ENCODE measurements at places on chromosomes 7 and 10.

DNA sequence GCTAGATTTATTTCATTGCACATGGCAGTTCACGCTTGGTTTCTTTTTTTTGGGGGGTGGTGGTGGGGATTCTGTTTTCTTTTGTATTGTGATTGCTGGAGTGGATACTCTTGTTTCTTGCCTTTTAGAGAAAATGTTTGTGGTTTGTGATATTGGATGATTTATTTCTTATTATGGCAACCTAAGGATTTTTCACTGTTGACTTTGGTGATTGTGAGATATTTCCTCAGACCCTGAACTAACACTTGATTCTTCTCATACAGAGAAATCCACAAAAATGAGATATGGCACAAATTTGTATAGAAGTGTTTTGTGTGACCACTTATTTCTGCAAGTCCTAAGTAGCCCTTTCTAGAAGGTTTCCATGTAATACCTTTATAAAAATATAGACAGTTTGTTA is 871.1 kb downstream of the LRMDA start:
- no peak for DNase-seq

DNA sequence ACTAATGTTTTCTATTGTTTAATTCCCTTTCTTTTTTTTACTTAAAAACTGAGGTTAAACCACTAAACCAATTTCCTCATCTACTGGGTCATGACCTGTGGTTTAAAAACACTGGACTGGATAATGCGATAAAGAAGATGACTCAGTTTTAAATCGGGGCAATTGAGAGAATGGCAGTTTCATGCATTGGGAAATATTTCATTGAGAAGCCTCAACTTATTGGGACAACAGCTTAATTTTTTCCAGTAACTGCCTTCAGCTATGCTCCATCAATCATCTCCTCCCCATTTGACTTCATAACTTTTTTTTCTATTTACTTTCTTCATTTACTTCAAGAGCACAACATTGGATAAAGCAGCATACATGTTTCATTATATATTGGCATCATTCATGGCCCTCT is 61.8 kb upstream of the MET start:
- no peak for DNase-seq

GRCh38 chr10:99661377-99661763 is 2.1 kb downstream of the ENTPD7 start:
- no peak for DNase-seq

DNA sequence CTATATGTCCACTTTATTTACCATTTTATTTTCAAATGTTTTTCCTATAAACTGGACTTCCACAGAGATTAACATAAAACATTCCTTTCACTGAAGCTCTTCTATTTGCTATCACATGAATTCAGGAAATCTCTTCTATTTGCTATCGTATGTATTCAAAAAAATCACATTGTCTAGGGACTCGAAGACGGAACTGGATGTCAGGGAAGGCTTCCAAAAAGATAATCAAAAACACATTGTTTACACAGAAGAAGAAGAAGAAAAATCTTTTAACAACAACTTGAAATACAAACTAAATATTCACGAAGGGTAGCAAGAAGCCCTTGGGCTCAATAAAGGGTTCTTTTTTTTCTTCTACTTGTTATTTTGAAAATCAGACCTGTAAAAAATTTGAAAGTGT is 426.1 kb upstream of the LRRN3 start:
- no peak for DNase-seq

DNA sequence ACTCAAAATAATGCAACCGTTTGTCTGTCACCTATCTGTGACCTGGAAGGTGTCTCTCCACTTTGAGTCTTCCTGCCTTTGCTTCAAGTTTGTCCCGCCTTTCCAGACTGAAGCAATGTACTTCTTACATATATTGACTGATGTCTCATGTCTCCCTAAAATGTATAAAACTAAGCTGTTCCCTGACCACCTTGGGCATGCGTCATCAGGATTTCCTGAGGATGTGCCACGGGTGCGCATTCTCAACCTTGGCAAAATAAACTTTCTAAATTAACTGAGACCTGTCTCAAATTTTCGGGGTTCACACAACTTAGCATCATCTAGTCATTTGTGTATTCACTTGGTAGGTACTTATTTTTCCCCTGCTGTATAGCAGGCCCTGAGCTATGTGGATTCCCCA is 65.3 kb upstream of the JCAD start:
- no peak for DNase-seq

- no peak for DNase-seq
These were observed 795.2 kb downstream of the REEP3 start for GRCh38 chr10:64316416-64316815.

DNA sequence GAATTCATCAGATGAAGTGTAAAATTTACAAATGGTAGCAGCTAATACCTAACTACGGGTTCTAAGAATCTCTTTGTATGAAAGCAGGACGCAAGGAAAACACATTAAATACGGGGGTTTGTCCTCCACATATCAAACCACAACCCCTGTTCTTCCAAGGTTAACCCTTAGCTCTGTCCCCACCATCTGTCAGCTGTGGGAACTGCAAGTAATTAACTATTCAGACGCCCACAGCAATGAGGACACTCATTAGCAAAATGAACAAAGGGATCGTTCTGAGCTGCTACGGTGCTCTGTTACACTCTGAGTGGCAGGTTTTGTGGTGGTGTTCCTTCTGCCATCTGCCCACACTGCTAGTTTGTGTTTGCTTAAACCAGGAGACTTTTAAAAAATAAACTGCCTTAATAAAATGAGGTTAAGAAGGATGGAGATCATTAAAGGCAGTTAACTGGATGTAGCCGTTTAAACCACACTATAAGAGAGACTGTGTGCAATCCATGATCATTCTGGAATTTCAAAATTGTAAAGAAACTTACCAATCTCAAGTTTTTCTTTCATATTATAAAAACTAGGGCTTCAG is 51.4 kb downstream of the C10orf67 start:
- DNase-seq: peak; percentile 31

DNA sequence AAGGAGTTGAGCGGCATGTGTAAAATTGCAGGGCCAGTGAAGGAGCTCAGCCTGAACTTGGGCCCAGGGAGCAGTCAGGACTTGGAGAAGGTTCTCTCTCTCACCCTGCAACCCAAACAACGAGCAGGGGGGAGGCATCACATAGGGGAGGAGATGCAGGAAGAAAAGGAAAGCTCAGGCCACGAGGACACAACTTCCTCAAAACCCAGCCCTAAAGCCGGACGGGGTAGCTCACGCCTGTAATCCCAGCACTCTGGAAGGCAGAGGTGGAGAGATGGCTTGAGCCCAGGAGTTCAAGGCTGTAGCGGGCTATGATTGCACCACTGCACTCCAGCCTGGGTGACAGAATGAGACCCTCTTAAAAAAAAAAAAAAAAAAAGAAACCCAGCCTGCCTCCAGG is 629.1 kb downstream of the PARD3 start:
- no peak for DNase-seq

DNA sequence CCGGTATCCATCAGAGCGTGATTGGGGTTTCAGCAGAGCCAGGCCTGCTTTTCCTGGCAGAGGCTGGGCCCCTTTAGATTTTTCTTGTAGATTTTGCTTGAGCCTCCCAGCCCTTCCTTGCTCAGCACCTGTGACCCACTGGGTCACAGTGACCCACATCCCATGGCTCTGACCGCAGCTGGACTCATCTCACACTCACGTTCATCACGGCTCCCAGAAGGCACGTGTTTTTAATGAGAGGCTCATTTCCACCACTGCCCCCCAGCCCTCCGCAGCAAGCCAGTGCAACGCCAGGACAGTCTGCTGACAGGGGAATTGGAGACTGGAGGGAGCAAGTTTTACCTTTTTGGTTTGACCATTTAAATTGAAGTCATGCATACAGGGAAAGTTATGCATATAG is 155.7 kb downstream of the CUX1 start:
- no peak for DNase-seq

DNA sequence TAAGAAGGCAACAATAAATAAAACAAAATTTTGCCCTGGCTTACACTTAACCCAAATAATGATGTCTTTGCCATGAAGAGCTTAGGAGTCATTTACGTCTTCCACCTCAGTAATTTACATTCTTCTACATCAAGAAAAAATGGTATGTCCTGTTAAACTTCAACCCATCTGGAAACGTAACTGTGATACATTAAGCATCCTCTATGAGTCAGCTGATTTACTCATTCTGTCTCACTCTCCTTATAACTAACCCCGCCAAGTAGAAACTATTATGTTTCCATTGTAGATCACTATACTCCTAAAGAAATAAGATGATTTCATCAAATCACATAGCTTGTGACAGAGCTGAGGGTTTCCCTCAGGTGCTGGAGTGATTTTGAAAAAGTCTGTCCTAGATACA is 330.7 kb downstream of the CDC14C start:
- no peak for DNase-seq

DNA sequence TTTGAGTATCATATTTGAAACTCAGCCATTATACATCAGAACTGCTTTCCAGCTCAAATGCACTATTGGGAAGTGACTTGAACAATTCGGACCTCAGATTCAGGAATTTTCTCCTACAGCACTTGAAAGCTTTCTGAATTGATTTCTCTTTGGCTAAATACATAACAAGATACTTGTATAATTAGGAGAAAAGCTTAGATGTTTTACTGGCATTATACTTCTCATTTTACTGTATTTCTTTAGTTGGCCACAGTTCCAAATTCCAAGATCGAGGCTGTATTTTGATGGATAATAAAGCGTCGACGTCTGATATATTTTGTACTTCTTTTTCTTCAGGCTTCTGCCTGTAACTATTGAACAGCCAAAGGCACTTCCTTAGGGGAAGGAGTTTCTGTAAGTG is 26.7 kb upstream of the LYZL2 start:
- no peak for DNase-seq

- no peak for DNase-seq
These were observed 256.3 kb downstream of the OTUD1 start for GRCh38 chr10:23694921-23695824.

DNA sequence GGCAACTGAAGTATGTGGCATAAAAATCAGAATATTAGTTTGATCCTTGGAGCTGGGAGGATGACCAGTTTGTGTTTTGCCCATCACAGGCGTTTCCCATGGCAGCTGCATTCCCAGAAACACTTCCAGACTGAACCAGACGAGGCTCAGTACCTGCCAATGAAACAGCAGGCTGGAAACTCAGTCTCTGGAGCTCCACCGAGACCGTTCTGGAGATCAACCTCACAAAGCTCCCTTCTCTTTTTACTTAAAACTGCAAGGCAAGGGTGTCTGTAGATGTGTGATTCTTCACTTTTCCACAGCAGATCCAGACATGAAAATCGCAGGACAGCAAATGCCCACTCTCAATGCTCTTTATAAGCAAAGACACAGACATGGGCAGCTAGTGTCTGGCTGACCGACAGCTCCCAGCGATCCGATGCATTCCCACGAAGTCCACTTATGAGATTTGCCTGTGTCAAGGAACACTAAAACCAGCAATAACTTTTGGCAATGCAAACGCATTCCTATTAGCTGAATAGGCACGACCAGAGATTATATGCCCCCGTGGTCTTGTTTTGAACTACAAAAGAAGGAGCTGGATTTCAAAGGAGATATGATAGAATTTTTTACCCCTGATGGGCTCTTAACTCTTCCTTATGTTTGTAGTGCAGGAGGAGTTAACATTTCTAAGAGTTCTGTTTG is 72.6 kb downstream of the ADAM12 start:
- DNase-seq: no peak

GRCh38 chr10:69457771-69458237 is 6.5 kb downstream of the TSPAN15 start:
- no peak for DNase-seq

DNA sequence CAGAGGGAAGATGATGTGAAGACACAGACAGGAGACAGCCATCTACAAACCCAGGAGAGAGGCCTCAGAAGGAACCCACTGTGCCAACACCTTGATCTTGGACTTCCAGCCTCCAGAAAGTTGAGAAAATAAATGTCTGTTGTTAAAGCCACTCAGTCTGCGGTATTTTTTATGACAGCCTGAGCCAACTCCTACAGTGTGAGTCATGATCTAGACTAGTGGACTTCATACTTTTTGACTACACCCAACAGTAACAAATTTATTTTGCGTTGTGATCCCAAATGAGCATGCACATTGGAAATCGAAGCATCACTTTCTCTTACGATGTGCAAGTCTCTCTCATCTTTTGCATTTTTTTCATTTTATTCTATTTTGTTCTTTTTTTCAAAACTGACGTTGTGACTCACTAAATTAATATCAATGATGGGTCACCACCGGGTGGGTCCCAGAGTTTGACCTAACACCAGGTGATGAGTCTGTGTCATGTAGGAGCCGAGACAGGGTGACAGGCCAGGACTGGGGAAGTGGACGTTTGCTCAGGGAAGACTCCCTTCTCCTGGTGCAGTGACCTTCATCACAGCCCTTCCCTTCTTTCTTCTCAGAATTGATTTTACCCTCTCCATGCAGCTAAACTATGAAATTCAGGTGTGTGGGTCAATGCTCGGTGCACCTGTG is 28.9 kb downstream of the PHYH start:
- no peak for DNase-seq

GRCh38 chr10:130571674-130572073 is 435.5 kb downstream of the GLRX3 start:
- DNase-seq: no peak

DNA sequence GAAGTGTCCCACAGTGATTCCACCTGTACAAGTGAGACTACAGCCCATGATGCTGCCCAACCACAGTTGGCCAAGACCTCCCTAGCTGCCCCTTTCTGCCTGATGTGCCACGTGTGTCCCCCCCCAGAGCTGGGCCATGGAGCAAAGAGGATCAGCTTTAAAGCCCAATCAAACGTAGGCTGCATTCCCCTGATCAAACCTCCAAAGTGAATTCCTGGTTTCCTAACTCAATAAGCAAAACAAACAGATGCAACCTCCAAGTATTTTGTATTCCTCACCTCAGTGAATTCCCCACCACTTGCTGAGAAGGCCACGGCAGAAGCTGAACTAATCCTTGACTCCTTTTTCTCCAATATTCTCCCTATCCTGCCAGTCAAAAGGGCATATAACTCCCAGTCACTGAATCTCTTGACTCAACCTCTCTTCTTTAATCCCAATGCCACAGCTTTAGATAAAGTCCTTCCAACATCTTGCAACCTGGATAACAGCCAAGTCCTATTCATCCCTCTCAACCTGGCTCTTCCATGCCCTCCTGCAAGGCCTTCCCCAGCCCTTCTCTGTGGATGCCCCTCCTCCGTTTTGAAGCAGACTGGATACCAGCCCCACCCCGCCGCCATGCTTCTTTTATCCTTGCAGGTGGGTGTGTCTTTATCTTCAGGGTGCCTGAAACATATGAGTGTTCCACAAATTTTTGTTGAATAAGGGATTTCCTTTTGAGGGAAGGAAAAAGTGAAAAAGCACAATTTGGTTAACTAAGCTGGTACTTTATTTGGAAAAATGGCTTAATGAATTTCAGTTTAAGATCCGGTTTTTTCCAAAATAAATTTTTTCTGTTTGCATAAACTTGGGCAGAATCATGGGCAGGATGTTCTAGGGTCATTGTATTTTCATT is 285.2 kb upstream of the MKLN1 start:
- DNase-seq: no peak

GRCh38 chr10:14433147-14433546 is 102.4 kb upstream of the FRMD4A start:
- no peak for DNase-seq

GRCh38 chr7:1716263-1717094 is 46.4 kb downstream of the ELFN1 start:
- no peak for DNase-seq

- DNase-seq: no peak
These were observed 51.9 kb upstream of the TCERG1L start for GRCh38 chr10:131363416-131363815.
